ENCODE measurements at places on chromosomes 2 and 18.

DNA sequence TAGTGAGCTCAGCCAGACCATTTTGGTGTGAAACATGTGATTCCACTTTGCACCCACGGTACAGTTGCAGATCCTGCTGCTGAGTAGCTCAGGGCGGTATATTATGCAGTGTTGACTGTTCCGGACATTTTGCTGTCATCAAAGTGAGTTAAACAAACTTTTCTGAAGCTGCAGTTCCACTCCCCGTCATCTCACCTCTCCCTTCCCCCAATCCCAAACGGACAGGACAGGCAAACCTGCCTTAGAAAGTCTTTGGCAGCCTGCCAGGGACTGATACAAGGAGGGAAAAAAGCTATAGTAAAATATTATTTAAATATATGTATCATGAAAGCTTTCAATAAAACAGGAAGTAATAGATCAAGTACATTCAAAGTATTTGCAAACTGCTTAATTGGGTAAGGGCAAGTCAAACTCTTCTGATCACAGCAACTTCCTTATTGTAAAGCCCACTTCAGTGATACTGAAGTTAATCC is 35.5 kb upstream of the SP5 start:
- DNase-seq = no peak

DNA sequence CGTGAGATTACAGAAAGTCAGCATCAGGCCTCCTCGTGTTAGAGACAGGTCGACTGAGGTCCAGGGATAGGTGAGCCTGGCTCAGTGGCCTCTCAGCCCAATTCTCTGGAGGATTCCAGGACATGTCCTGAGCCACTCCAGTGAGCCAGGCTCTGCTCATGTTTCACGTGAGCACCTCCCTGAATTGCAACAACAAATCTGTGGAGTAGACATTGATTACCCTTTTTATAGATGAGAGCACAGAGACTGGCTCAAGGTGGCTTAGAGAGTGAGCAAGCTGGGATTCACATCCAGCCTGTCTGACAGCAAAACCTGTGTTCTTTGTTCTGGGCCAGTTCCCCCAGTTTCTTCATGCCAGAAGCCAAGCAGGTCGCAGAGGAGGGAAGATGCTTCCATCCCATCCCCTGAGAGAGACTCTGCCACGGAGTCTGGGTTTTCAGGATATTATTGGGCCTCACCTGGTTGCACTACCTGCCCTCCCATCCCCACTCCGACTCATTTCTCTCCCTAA is 46.4 kb downstream of the HS1BP3 start:
- no peak for DNase-seq

- no peak for DNase-seq
These were observed 2.2 kb upstream of the PDIA6 start for GRCh38 chr2:10814571-10815331.

DNA sequence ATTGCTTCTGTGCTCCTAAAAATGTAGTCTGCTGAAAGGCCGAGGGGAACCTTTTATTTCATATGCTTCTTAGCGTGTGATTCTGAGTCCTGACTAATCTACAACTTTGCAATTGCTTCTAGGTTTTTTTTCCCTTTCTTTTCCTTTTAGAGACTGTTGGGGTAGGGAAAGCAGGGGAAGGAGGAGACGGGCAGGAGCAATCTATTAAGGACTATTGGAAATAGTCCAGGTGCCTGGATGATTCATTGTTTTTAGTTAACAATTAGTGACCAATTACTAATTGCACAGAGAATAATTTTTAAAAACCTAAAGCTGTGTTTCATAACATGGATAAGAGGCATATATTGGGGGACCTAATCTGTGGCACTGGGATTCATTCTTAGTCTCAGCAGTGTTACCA is 49.4 kb upstream of the STON1 start:
- DNase-seq = no peak

GRCh38 chr2:233079473-233079877 is 19.3 kb downstream of the INPP5D start:
- DNase-seq = no peak

GRCh38 chr2:30796699-30797098 is 10.5 kb downstream of the CAPN13 start:
- DNase-seq = no peak

DNA sequence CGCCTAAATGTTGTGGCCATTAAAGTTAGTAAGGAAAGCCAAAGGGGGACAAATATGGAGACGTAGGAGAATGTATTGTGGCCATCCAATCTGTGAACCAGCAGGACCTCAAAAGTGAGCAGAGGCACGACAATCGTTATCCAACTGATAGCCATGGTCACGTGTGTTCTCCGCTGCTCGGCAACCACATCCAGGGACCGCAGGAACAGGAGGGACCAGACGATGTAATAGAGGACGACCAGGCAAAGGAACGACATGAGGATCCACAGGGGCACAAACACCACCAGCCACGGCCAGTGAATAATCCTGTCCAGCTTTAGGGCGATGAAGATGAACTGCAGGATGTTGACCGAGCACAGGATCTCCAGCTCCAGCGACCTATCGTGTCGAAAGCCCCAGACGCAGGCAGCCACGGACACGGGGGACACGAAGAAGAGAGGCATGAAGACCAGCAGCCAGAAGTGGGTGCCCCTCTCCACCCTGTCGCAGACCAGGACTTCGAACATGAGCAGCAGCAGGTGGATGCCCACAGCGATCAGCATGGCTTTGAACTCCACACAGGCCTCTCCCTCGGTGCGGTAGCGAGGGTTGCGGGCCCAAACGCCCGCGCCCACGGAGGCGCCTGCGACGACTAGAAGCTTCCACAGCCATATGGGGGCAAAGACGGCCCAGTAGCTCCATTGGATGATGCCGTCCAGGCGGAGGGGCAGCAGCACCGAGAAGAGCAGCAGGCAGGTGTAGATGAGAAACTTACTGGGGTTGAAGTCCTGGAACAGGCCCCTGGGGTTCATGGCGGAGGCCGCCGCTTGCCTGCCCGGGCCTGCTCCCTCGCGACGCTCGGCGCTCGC is 790 bp downstream of the TMEM185B start:
- DNase-seq = no peak

GRCh38 chr2:194271293-194271961 is 1385.6 kb upstream of the SLC39A10 start:
- DNase-seq = no peak

GRCh38 chr2:96934831-96935540 is 51.4 kb downstream of the FAM178B start:
- DNase-seq = no peak

- DNase-seq = no peak
These were observed 150.9 kb downstream of the ACTR3 start for GRCh38 chr2:114040826-114041225.

DNA sequence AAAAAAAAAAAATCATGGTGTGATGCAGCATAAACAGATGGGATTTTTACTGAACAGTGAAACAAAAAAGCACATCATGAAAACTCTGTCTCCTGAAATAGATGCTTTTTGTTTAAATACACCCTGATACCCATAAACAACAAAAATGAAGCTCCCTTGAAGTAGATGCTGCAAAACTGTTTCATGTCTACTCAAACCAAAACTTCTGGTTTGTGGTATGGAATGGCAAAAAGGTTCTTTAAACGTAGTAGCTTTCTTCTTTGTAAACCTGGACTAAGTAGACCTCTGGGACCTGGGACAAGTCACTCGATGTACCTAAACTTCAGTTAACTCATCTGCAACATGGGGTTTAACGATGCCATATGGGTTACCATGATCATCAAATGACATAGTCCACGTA is 64.4 kb upstream of the RAPH1 start:
- DNase-seq = no peak

- no peak for DNase-seq
These were observed 68.7 kb upstream of the RBM44 start for GRCh38 chr2:237729681-237730475.

DNA sequence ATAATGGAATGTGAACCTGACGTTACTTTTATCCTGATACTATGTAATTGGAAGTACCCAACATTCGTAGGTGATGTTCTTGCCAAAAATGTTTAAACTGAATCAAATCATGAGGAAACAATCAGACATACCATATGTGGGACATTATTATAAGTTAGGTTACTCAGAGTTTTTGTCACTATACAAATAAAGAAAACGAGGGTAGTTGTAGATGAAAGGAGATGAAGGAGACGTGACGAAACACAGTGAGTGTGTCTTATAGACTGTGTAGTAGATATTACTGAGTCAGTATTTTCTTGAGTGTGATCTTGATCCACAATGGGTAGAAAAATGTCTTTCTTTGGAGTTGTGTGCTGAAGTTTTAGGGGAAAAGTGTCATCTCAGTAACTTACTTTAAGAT is 176.8 kb downstream of the ZNF407 start:
- DNase-seq = no peak

- no peak for DNase-seq
These were observed 101.4 kb upstream of the EPAS1 start for GRCh38 chr2:46195819-46196218.

GRCh38 chr2:229641676-229642075 is 72.7 kb downstream of the DNER start:
- no peak for DNase-seq

GRCh38 chr2:31038385-31038784 is 99.9 kb downstream of the GALNT14 start:
- DNase-seq = no peak

- no peak for DNase-seq
These were observed at the start of gene G6PC2 for GRCh38 chr2:168901003-168901402. TSS of gene G6PC2 (plus strand) at chr2:168901291. CDS start at chr2:168901332, 41 bp downstream.

- DNase-seq = no peak
These were observed 115.1 kb downstream of the GYPC start for GRCh38 chr2:126771094-126771493.

GRCh38 chr2:148802448-148803220 is 72.4 kb upstream of the KIF5C start:
- DNase-seq = no peak

GRCh38 chr2:233700028-233700635 is 7.4 kb downstream of the UGT1A6 start:
- DNase-seq = no peak

- peak; percentile 36 for DNase-seq
These were observed 84.4 kb downstream of the THNSL2 start for GRCh38 chr2:88254437-88255091.

- DNase-seq = no peak
These were observed 46.7 kb downstream of the SLC66A3 start for GRCh38 chr2:11201969-11202368.

DNA sequence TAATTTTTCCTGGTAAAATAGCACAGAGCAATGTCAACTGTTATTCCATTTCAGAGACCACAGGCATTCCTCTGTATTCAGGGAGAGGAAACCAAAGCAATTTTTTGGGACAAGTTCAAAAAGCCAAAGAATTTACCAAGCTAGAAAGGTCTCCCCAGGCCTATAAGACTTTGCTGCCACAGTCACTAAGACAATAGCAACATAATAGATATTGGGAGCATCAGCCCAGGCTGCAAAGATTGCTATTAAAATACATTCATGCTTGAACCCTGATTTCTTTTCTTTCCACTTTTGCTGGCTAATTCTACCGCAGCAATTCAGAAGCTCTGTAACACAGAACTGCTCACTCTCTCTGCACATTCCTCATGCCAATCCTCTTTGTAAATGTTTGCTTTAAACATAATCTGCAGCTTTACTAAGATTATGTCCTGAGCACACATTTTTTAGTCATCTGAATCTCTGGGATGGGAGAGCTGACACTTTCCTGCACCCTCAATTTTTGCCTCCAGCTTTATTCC is 76.3 kb downstream of the CLHC1 start:
- DNase-seq = no peak

- DNase-seq = no peak
These were observed 189.0 kb downstream of the CNTNAP5 start for GRCh38 chr2:124213977-124214587.

DNA sequence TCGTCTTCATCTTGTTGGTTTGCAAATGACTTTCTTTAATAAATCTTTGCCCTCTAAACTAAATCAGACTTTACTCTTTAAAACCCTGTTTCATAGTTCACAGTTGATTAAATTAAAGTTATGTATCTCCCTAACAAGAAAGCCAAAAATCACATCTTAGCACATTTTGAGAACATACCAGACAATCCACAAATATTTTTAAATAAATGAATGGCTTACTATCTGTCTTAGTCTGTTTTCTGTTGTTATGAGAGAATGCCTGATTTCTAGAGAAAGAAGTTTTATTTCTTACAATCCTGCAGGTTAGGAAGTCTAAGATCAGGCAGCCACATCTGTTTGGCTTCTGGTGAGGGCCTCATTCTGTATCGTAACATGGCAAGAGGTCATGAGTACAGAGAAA is 1090.2 kb upstream of the PIK3C3 start:
- DNase-seq = no peak

GRCh38 chr18:23585007-23585871 is 1.1 kb downstream of the NPC1 start:
- no peak for DNase-seq

GRCh38 chr2:84424152-84424551 is 34.9 kb downstream of the SUCLG1 start:
- no peak for DNase-seq

DNA sequence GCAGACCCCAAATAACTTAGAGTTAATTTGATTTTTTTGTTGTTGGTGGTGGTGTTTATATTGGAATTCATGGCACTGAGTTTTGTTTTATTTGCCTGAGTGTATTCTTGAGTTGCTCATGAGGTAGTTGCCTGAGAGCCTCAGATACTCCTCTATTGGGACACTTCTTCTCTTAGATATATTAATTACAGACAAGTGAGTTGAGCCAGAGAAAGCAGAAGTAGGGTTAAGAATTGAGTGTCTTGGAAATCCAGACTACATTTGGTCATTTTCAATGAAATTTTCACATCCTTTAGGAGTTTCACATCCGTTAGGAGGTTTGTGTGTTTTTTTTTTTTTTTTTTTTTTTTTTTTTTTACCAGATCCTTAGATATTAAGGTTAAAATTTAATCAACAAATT is 29.0 kb downstream of the FMNL2 start:
- no peak for DNase-seq

DNA sequence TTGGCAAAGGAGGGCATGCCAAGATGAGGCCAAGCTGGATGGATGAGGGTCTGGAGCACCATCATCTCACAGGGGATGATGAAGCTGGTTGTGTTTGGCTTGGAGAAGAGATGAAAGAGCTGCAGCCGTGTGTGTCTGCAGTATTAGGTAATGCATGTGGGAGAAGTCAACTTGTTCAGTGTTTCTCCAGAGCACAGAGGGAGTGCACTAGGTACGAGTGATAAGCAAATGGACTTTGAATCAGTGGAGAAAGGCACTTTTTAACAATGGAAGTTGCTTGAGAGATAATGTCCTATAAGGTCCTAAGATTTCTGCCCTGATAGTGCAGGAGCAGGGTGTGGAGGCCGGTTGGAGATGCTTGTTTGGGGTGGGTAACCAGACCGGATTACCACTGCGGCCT is 36.0 kb downstream of the SLC14A2 start:
- DNase-seq = no peak

DNA sequence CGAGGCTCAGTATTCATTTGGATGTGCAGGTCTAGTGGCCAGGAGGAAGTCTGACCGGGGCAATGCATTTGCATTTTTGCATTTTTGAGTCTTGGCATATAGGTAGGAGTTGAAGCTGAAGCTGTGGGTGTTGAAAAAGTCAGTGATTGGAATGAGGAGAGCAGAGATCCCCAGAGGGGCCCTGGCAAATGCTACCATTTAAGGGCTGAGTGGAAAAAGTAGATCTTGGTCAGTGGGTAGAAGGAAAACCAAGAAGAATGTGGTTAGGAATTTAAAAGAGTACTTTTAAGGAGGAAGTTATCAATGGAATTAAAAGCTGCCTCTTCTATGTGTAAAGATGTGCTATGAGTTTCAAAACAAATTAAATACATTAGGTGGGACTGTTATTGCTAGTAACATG is 143.0 kb downstream of the ZEB2 start:
- no peak for DNase-seq

- no peak for DNase-seq
These were observed 251.4 kb upstream of the STON1 start for GRCh38 chr2:48278590-48278989.

- no peak for DNase-seq
These were observed 105.1 kb downstream of the TTC27 start for GRCh38 chr2:32732912-32733472.

- DNase-seq = no peak
These were observed 1.6 kb downstream of the MTCL1 start for GRCh38 chr18:8706791-8707555.
